MM.1S (cell line): ENCODE measurements at places on chromosomes 16 and 17.

- DNase-seq: no peak
Observed at GRCh38 chr16:87077750-87078127, 239.5 kb downstream of the C16orf95 start.

DNA sequence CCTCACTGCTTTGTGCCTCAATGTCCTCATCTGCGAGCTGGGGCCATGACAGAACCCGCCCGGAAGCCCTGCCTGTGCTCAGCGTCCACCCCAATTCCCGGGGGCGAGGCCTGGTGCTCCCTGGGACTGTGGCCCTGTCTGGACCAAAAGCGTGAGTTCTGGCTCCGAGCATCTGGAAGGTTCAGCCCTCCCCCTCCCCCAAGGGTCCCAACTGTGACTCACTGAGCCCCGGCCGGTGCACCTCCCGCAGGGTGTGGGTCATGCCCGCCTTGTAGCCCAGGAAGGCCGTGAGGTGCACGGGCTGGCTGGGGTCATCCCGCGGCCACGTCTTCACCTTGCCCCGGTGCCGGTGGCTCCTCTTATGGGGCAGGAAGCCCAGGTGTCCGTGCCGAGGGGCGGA is 755 bp downstream of the RPL3L start:
- DNase-seq: peak; percentile 2

- DNase-seq: no peak
Observed at GRCh38 chr17:75668489-75668888, 1.4 kb downstream of the SAP30BP start.

- DNase-seq: no peak
Observed at GRCh38 chr17:64024215-64024654, 3.8 kb upstream of the ICAM2 start.

DNA sequence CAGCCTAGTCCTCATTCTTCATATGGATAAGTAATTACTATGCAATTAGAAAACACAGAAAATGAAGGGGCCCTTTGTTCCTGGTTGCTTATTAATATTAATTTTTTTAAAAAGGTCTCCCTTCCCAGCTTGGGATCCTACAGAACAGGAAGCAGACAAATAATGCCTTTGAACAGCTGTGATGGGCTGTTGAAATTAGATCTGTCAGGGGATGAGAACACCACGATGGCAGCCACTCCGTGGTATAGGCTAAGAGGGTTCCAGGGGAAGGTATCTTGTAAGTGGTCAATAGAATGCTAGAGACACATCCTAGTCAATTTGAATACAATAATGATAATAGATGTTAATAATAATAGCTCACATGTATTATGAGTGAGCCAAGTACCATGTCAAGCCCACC is 83.1 kb downstream of the CCDC182 start:
- DNase-seq: no peak

- no peak for DNase-seq
Observed at GRCh38 chr17:11324846-11325420, 83.9 kb downstream of the SHISA6 start.

GRCh38 chr17:82939621-82940135 is 99.9 kb upstream of the ZNF750 start:
- no peak for DNase-seq

DNA sequence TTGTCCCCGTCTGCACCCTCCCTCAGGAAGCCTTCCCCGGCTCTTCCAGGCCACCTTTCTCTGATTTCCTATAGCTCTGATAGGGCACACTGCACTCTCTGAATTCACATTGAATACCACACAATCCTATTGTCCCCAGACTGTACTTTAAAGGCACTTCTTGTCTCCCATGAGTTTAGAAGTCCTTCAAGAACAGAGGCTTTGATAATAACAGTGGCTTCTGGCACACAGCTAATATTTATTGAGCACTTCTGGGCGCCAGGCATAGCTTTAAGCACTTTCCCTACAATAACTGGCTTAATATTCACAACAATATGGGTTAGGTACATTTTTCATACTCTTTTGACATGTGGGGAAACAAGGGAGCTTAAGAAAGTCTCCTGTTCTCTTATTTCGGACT is 169.7 kb upstream of the IRX6 start:
- no peak for DNase-seq

- DNase-seq: no peak
Observed at GRCh38 chr16:13437413-13437795, 482.6 kb upstream of the ERCC4 start.

GRCh38 chr17:82397449-82398335 is 20.5 kb upstream of the HEXD start:
- DNase-seq: no peak

DNA sequence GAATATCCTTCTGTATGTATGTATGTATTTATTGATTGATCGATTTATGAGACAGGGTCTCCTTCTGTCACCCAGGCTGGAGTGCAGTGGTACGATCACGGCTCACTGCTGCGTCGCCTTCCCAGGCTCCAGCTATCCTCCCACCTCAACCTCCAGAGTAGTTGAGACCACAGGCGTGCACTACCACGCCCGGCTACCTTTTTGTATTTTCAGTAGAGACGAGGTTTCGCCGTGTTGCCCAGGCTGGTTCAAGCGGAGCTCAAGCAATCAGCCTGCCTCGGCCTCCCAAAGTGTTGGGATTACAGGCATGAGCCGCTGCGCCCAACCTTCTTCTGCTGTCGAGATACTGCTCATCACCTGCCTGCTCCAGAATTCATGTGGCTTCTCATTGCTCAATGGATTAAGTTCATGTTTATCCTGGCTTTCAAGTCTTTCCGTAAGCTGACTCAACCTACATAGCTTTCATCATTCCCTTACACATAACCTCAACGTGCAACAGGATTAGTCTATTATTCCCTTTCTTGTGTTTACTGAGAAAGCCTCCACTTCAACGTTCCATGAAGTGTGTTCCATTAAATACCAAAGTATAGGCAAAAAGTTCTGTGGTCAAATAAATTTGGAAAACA is 13.6 kb downstream of the TAC4 start:
- no peak for DNase-seq

DNA sequence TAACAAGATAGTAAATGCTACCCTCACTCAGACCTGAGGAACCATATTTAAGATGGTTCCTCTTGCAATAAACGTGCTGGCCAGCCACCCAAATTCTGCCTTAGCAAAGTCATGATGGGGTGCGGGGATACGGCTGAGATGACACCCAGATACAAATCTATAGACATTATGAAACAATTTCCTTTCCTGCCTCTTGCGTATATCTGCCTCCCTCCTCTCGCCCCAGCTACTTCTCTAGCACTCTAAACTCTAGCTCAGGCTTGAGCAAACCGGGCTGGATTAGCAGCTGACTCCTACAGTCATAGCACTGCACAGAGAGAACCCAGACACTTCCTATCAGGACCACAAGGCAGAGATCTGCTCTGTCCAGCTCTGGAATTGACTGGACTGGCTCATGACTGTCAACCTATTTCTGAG is 22.3 kb downstream of the CD300LF start:
- no peak for DNase-seq

- DNase-seq: no peak
Observed at GRCh38 chr16:21088646-21089538, 61.8 kb downstream of the DNAH3 start.

DNA sequence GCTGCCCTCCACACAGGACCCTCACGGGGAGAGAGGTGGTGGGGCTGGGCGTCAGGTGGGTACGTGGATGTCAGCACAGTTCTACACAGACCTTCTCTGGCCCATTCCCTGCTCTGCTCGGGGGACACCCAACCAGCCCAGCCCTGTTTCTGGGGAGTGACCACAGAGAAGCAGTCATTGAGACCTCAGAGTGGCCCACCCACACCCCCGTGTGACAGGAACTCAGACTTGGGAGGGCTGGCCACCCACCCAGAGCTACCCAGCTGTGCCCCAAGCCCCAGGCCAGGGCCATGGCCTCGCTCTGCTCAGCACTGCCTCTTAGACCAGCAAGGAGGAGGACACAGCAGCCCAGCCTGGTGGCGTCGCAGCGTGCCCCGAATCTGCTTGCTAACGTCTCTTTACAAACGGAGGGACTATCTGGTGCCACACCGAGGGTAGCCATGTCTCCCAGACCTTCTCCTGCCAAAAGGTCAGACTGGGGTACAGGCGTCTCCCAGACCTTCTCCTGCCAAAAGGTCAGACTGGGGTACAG is 77.7 kb downstream of the KLHDC4 start:
- DNase-seq: no peak

- DNase-seq: no peak
Observed at GRCh38 chr17:61716225-61716829, 125.3 kb upstream of the NACA2 start.

GRCh38 chr16:23500212-23500861 is 10.0 kb downstream of the GGA2 start:
- no peak for DNase-seq

- no peak for DNase-seq
Observed at GRCh38 chr17:1002412-1002753, 5.5 kb downstream of the TIMM22 start.

DNA sequence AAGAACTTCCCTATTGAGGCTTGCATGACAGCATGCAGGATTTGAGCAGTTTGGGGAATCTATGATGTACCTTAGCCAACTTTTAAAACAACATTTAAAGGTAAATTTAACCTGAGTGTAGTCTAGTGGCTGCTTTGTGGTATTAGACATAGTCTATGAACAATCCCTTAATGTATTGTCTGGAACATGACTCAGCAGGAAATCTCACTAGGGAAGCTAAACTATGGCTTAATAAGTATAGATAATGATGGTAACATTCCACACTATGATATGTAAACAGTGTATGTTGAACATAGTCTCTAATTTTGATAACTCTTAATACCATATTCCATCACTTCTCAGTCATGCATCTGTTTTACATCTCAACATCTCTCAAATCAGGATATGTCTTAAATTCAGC is 52.1 kb upstream of the SLC12A3 start:
- no peak for DNase-seq

DNA sequence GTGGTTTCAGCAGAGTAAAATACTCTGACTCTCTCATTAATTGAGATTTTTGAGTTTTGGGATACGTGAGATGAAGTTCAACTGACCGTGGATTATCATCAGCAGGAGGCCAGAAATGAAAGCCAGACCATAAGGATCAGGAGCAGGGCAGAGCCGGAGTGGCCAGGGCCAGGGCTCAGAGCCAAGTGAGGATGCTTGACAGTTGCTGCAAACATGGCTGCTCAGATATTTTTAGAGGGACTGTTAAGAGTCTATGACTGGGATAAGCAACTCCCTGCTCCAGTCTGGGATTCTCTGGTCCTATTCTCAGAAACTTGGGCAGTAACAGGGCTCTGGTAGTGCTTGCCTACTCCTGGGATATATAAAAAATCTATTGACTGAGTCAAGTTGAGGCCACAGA is 17.6 kb upstream of the CDH13 start:
- no peak for DNase-seq

GRCh38 chr17:82051776-82052637 is at the start of the genes GPS1 and RFNG:
Gene GPS1, plus strand, starts transcription at chr17:82051898. Its CDS starts 34 bp downstream, at chr17:82051932.
Gene RFNG, minus strand, starts transcription at chr17:82051811. Its CDS starts 45 bp downstream, at chr17:82051766.
- DNase-seq: peak; percentile 83

GRCh38 chr16:11252482-11252931 is 3.5 kb downstream of the SOCS1 start:
- DNase-seq: no peak

DNA sequence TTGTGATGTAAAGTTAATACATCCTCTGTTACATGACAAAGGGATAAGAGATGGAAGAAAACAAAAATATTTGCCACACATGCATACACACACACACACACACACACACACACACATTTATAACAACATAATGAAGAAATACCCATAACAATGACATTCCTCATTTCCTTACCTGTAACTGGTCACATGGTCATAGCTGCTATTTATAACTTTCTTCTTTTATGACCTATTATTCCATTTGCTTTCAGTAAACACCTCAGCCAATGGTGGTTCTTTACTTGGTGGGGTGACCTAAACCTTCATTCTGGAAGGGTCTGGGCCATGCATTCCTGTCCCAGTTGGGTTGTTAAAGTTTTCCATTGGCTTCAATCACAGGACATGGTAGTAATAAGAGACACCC is 5.3 kb downstream of the MT2A start:
- no peak for DNase-seq

DNA sequence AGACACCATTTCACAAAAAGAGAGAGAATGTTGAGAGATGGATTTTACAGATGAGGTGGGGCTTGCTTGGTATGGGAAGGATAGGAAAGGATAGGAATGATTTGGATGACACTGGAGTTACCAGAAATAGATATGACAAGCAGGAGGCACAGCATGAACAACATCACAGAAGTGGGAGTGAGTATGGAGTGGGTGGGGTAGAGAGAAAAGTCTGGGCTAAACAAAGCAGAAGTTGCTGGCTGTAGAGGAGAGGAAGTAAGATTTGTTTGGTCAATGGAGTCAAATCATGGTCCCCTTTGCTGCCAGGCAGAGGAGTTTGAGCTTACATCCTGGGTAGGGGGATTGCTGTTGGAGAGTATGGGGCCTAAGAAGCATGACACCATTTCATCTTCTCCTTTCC is 101.7 kb downstream of the VAT1L start:
- DNase-seq: no peak

DNA sequence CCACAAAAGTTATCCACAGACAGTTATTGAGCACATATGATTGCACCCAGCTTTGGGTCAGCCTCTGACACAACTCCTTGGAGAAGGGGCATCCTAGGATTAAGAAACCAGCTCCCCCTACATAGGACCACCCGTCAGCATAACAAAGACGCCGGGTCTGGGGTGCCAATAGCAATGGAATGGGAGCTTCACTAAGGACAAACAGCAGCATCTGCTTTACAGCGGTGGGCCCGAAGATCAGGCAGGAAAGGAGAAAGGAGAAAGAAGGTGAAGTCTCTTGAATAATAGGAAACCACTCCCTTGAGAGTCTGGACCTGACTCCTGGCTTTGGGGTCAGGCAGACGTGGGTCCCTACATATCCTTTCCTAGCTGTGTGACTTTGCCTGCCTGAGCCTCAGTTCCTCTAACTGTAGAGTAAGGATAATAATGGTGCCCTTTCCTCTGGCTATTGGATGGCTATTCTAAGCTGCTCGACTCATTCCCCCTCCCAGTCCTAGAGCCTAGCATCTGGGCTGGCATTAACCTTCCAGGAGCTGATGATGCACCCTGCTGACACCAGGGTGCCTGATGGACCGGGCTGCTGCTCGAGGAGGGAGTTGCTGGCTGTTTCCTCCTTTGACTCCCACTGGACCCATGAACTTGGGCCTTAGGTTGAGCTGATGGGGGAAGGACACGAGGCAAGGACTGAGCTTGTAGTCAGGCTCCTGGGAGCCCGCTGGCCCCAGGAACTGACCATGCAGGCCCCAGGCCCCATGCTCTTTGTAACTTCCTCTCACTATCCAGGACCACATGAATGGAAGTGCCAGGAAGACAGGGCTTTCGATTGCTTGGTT is 94.2 kb downstream of the C16orf78 start:
- no peak for DNase-seq
